Neural progenitor cell (in vitro differentiated cells): ENCODE measurements at places on chromosomes 7 and 10. TPM values are rescaled to one million over a fixed set of nuclear protein-coding genes. Genes with fewer than 3 reads are reported as not detected.
A peak's percentile ranks its signal among the peaks of the same experiment; 100 is the strongest.

- no peak for DNase-seq
Measured at GRCh38 chr7:114979803-114980507, 58.1 kb downstream of the MDFIC start.

DNA sequence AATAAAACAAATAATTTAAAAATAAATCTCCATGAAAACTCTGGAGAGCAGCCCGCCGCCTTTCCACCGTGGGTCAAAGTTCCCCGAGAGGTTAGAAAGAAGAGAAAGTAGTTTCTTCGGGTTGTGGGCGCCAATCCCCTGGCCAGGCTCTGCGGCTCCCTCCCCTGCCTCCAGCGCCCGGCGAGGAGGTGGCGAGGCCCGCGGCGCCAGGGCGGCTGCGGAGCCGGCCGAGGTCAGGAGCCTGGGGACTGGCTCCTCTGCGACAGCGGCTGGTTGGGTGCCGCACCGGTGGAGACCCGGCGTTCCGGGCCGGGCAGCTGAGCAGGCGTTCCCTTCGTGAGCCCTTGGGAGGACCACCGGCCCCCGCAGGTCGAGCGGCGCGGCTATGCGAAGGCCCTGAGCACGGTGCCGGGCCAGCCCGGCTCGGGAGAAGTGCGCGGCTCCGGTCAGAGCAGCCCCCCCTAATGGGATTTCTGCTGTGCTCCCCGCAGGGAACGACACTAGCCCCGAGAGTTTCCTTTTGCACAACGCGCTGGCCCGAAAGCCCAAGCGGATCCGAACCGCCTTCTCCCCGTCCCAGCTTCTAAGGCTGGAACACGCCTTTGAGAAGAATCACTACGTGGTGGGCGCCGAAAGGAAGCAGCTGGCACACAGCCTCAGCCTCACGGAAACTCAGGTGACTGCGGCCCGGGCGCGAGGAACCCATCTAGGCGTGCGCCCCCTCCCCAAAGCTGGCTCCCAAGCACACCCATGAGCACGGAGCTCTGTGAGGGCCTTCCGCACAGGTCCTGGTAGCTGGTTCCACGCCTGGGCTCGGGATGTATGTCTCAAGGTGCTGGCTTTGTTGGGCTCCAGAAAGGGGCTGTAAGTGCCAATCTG, 2.8 kb downstream of the EMX2 start:
- DNase-seq: peak; percentile 65

DNA sequence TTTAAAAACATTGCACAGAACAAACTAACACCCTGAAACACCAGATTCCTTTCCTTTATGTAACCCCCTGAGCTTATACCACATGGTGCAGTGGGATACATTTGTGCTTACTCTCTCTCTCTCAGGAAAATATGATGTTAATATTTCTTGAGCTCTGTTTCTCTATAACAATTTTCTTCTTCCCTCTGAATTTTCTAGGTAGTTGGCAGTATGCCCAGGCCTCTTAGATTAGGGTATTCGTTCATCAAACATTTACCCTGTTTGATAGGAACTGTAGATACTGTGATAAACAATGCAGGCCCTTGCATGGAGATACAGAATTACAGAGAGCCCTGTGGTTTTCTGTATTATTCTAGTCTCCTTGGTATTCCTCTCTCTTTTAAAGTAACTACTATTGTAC, 567.8 kb downstream of the IPMK start:
- no peak for DNase-seq

DNA sequence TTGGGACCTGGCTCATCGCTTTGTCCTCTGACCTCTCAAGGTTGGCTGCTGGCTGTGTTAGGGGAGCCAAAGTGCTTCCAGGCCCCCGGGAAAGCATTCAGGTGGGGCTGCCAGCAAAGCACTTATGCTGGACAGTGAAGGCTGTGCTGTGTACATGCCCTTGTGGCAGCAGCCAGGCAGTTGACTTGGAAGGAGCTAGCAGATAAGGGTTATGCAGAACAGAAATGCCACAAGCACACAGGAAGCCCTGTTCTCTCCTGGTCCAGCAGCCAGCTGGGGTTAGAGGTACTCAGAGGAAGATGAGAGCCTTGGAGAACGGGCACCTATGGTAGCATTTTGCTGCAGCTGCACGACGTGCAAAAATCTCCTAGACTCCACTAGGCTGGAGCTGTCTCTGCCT, 35.2 kb upstream of the OR9A4 start:
- no peak for DNase-seq

DNA sequence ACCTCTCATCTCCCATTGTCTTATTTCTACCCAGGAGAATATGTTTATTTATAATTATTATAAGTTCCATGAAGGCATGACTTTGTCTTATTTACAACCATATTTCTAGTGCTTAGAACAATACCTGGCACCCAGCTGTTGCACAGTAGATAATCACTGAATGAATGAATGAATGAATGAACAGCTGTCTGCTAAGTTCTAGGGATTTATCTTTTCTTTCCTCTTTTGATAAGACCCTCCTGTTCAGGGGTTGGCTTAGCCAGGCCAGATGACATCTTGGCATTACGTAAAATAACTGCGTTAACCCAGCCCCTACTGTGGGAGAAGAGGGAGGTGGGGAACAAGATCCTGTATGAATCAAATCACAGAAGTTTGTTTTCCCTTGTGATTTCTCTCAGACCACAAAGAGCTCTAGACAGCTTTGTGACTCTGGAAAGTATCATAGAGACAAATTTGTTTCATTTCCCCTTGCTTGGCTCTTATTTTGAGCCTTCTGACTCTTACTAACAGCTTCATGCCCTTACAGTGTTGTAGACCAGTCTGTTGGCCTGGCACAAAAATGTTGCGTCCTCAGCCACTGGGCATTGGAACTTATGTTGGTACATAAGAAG, 8.4 kb downstream of the ZNF862 start:
- DNase-seq: no peak

DNA sequence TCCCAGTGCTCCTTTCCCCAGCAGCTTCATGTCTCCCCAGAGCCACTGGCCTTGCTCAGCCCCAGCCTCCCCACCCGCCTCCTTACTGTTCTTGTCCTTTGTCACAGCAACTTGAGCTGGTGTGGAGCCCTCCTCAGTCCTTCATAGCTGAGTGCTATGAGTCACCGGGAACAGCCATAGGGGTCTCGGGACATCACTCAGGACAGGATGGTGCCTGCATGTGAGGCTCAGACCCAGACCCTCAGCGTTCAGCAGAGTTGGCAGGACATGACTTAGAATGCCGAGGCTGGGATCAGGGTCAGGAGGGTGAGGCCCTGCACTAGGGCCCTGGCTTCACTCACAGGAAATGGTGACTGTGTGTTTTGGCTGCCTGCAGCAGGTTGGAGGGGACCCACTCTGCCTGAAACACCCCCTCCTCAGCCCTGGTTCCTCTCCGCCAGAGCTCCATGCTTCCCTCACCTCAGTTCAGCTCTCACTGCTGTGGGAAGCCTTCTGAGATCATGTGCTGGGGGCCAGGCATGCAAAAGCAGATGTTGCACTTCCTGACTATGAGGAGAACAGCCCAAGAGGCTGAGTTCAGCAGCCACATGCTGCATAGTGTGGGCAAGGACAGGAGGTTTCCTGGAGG, 40.7 kb upstream of the GJD4 start:
- DNase-seq: no peak

- DNase-seq: no peak
Measured at GRCh38 chr10:73857446-73857845, 16.9 kb downstream of the CAMK2G start.

- DNase-seq: no peak
Measured at GRCh38 chr7:127850195-127850594, 181.0 kb downstream of the LRRC4 start.

DNA sequence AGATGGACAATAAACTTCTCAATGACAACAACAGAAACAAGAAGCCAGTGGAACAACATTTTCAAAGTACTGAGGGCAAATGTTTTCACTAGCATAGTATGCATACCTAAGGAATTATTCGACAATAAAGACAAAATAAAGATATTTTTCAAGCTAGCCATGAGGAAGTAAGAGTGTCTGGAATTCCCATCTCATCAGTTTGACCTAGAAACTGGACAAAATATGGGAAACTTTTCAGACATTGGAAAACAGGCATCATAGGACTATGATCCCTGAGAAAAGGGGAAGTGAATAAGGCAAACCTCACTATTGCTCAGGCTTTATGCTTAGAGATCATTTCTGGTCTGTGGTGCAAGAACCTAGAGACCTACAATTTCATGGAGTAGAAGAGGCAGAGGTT, 86.3 kb downstream of the OAT start:
- no peak for DNase-seq

DNA sequence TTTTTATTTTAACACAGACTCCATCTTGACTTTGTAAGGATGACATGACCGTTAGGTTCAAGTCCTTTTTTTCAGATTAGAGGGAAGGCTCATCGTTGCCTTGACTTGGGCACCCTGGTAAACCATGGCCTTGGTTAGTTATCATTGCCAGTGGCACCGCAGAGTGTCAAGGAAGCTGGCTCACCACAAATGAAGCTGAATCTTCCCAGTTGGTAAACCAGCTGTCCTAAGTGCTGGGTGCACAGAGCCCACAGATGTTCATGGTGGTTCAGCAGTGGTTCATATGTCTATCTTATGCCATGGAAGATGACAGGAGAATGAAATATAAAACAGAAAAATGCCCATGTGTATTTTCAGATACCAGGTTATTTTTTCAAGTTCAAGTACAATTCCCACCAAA, 273.6 kb downstream of the PLXDC2 start:
- DNase-seq: no peak

DNA sequence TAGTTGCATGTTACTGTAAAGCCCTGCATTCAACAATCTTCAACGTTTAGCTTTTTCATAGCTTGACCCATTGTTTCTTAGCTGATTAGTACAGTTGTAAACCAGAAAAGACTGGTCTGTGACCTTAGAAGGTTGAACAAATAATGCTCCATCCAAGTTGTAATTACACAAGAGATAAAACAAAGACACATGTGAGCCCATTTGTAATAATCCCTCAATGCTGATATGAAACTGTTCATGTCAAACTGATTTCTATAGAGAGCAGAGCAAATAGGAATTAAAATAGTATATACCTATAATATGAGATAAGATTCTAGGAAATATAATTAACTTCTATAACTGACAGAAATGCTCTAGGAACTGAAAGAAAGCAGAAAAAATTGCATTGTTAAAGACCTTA, 94.7 kb upstream of the SLC25A13 start:
- DNase-seq: no peak

DNA sequence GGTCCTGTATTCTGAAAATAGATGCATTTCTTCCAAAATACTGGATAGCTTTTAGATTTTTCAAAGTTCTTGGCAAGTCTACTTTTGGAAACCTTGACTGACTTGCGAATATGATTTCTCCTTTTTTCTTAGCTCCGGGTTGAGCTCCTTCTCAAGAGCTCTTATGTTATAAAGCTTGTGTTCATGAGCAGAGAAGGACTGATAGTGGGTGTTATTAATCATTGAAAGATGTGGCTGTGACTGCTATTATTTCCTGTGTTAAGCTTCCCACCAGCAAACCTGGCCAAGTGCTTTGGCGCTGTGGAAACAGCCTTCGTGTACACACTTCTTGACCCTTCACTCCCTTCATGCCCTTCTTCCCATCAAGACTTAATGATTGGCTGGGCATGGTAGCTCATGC, 98.2 kb downstream of the KIAA1217 start:
- DNase-seq: no peak

GRCh38 chr10:96858038-96858705, 26.1 kb downstream of the LCOR start:
- DNase-seq: no peak

DNA sequence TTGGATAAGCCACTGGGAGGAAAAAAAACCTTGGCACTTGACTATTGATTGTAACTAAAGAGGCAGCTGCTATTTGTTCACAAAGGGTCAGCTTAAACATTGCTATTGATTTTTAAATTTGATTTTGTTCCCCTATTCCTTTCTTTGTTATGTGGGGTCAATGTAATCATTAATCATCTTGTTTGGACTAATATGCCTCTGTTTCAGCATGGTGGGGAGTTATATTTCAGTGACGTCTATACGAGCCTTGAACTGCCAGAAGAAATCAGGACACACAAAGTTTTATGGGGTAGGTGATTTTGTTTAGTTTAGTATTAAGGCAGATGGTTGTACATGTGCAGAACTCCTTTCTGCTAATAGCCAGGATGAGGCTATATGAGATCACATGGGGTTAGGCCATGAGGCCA, 7.5 kb downstream of the AS3MT start:
- DNase-seq: no peak

DNA sequence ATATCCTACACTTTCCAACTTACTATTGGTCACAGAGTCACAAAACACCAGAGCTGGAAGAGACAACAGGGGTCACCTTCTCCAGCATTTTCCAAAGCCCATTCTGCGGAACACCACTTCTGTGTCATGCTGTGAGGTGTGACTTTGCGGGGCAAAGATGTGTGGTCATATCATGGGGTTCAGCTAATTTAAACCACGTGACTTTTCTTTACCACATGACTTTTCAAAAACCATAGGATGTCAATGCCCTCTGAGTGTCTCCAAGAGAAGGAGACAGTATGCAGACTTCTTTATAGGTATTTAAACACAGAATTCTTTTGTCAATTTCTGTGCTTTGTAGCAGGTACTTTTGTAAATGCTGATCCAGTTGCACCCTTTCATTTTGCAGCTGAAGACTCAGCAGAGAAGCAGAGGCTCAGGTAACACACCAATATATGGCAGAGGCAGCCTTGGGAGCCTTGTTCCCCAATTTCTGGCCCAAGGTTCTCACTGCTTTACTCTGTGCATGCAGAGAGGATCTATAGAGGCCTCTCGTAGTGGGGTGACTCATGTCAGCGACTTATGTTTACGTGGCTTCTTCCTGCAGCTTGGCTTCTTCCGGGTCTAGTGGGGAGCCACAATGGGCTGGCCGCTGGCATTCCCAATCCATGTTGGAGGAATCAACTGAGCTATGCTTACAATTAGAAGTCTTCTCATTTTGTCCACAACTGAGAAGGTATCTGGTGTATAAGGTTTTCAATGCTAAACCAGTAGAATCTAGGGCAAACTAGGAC, 104.0 kb upstream of the RHOBTB1 start:
- DNase-seq: no peak

GRCh38 chr7:152464312-152465118, 28.7 kb upstream of the KMT2C start:
- DNase-seq: peak; percentile 81

- DNase-seq: no peak
Measured at GRCh38 chr10:84235096-84235495, 6.2 kb downstream of the LRIT1 start.

- DNase-seq: no peak
Measured at GRCh38 chr7:75869776-75870379, 9.0 kb upstream of the RHBDD2 start.

The GNAT3 gene
- total RNA-seq: not detected in 2 replicates

The HOXA3 gene
- total RNA-seq: not detected in 2 replicates

The ECHDC3 gene
- total RNA-seq: 2.1 and 10.1 TPM in 2 replicates

The TAS2R41 gene
- total RNA-seq: not detected in 2 replicates

The LRRC18 gene
- not detected in 2 replicates for total RNA-seq

The MSS51 gene
- 1.4 and 2.2 TPM in 2 replicates for total RNA-seq

The SH2D4B gene
- total RNA-seq: 0.06 and 0.11 TPM in 2 replicates

The GPR26 gene
- total RNA-seq: not detected in 2 replicates

The SLC13A1 gene
- not detected in 2 replicates for total RNA-seq

The NKX2-3 gene
- not detected in 2 replicates for total RNA-seq

The HOXA2 gene
- not detected in 2 replicates for total RNA-seq
